ENCODE measurements at places on chromosomes 12 and 14. TPM values are rescaled to one million over a fixed set of nuclear protein-coding genes. Genes with fewer than 3 reads are reported as not detected.

The MYF6 gene
- total RNA-seq, result not detected

GRCh38 chr14:61188978-61189808 lies 91.9 kb downstream of the TMEM30B start:
- DNase-seq, result peak; percentile 53

The MMAB gene
- 41.1 TPM for total RNA-seq

The ZNF385A gene
- 3.3 TPM for total RNA-seq

DNA sequence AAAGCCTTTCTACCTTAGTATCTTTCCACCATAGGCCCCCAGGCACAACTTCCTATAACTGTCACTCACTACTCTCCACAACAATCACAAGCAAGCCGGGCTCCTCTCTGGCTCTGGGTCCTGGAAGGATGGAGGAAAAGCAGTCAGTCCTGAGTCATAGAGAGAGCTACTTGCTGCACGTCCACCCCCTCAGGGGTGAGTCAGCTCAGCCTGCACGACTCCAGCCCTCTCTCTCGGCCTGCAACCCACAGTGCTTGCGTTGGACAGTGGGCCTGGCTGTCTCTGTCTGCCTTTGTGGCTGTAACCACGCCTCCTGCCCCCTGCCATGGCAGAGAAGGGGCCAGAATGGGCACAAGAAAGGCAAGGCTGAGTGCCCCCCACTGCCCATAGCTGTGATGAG lies 154.1 kb upstream of the FKBP4 start:
- no peak for DNase-seq

- DNase-seq, result no peak
Measured at GRCh38 chr14:101412739-101413138, 148.6 kb upstream of the DIO3 start.

DNA sequence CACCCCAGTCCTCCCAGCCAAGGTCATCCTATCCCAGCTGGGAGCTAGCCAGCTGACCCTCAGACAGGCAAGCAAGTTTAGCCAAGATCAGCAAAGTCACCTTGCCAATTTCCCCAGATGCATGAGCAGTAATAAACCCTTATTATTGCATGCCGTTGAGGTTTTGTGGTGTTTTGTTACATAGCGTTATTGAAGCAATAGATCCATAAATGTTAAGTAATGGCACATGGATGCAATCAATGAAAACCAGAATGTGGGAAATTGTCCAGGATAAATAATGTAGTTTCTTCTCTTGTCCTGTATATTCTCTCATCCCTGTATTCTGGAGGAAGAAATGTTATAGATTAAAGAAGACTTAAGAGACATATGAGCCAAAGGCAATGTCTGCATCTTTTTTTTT lies 18.0 kb upstream of the TMEM260 start:
- DNase-seq, result no peak

- DNase-seq, result no peak
Measured at GRCh38 chr14:53151523-53152183, 1.5 kb downstream of the DDHD1 start.

The NR1H4 gene
- 61.6 TPM for total RNA-seq

DNA sequence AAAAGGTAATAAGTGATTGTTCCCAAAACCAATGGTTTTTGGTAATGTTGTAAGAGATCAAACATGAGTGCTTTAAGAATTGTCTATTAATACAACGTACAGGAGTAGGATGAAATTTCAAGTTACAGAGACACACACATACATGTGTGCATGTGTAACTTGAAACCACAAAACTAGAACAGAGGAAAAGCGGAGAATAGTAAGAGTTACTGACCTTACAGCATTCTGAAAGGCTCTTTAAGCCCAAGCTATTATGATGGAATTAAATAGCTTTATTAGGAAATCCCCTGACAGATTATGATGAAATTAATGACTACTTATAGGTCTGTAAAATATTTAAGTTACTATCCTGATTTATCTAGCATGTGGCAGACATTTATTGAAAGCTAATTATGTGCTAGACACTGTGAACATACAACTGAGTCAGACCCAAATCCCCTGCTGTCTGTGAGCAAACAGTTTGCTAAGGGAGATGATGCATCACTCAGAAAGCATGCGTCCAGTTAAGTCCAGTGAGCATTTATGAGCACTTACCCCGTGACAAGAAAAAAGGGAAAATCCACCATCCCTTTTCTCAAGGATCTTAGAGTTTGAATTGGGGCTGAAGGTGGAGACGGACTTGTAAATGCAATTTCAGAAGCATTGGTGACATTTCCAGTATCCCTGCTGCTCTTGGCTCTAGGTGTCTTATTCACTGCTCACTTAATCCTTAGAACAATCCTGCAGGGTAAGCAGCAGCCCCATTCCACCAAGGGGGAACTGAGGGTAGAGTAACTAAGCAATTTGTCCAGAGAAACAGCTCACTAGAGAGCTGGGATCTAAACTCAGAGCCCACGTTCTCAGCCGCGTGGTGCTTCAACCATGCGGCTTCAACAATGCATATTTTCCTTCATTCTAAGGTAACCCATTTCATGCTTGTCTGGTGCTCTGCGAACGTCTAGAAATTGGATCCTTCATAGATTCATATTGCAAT lies 117.4 kb downstream of the EML1 start:
- no peak for DNase-seq

- DNase-seq, result no peak
Measured at GRCh38 chr12:24649634-24650033, 299.3 kb downstream of the BCAT1 start.

- DNase-seq, result no peak
Measured at GRCh38 chr12:97886511-97887176, 424.0 kb downstream of the RMST start.

DNA sequence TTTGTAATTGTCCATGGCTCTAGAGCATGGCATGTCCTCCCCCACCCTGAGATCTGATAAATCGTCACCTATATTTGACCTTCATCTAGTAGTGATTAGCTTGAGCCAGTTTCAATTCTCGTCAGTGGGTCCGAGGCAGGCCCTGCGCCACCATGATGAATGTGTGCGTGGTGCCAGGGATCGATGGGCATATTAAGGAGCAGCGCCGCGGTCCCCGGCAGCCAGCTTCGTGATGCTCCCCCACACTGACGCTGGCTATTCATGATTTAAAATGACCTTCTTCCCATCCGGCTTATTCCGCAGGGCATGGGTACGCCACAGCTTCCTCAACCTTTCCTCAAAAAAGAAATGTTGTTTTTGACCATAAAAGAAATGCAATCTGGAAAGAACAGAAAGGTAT lies 68.0 kb downstream of the SLC25A47 start:
- DNase-seq, result no peak

GRCh38 chr12:91991399-91992187 lies 154.1 kb downstream of the BTG1 start:
- DNase-seq, result no peak

The KLRC3 gene
- total RNA-seq, result not detected

DNA sequence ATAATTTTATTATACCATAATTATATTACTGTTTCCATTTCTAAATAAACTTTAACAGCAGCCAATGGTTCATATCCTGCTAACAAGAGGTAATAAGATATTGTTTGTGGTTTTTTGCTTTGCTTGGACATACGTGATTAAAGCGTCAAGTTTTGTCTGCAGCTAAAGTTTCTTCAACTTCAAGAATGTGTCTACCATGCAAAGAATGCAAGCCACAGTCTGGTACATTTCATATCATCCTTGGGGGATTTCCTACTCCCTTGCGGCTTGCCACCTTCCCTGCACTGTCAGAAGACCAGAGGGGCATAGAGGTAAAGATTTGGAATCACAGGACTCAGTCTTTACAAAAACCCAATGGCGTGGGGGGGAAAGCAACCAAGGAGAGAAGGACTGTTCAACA lies 125.2 kb downstream of the MED13L start:
- DNase-seq, result no peak

The SIX6 gene
- total RNA-seq, result not detected

DNA sequence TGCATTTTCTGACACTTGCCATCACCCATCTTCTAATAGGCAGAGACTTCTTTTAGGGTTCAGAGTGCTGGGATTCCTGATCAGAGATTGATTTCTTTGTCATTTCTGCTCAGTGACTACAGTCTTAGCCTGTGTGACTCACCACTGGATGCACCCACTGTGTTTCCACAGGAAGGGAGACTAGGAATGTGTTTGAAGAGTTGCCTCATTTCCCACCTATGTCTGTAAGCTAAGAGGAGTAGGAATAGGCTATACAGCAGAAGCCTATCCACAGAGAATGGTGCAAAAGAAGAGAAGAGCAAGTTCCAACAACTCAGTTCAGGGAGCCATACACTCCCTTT lies 60.2 kb upstream of the ACTN1 start:
- no peak for DNase-seq

DNA sequence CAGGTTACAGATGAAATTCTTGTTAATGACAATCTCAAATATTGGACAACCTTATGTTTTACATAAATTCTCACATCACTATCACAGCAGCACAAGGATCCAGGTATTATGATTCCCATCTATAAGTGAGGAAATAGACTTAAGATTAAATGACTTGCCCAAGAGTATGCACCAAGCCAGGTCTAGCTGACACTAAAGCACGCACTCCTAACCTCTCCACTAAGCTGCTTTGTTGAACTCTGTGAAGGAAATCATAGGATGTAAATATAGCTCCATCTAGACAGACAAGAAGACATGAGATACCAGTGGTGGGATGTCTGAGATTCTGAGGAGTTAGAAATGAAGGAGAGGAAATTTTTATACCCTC lies 87.9 kb downstream of the PHLDA1 start:
- DNase-seq, result no peak

GRCh38 chr14:77985211-77985615 lies 185.0 kb upstream of the NRXN3 start:
- no peak for DNase-seq

The FIGNL2 gene
- total RNA-seq, result 0.68 TPM

GRCh38 chr14:58665773-58666500 lies 28.2 kb downstream of the DACT1 start:
- DNase-seq, result no peak

DNA sequence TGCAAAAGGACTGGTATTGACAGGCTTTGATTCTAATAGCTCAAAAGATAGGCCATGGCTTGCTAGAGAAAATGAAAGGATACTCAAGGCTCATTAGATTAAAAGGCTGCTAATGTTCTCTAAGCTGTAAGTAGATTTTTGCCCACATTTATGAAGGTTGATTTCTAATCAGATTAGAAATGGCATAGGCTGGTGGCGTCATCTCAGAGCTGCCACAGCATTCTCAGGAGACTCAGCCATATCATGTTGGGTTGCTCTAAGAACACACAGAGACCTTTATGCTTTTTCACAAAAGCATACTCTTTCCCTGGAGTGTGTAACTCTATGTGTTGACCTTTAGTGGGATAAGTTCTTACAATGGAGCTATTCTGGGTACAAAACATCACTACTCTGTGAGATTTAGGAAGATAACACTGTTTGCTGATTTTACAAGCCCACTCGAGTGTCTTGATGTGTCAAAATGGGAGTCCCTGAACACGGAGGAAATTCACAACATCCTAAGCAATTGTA lies 576.0 kb downstream of the NRXN3 start:
- no peak for DNase-seq

DNA sequence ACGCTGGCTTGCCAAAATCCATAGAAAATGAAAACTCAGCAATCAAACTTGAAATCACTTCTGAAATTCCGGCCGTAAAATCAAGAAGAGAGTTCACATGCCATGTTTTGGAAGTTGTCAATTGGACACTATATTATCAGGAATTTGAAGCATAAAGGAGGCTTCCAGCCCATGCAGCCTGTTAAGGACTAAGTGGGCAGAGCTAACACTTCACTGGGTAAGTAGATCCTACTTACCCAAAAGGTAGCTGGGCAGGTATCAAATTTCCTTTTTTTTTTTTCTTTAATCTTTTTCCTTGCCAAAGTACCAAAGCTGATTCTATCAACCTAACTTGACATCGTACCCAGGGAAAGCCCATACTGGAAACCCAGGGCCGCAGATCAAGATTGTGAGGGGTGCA lies 71.5 kb upstream of the ARHGAP5 start:
- DNase-seq, result no peak

- no peak for DNase-seq
Measured at GRCh38 chr14:87066221-87066817, 926.7 kb downstream of the GALC start.

GRCh38 chr14:104827177-104828055 lies 26.5 kb downstream of the ZBTB42 start:
- peak; percentile 55 for DNase-seq

- peak; percentile 67 for DNase-seq
Measured at GRCh38 chr14:91899213-91899612, 31.9 kb upstream of the TC2N start.

DNA sequence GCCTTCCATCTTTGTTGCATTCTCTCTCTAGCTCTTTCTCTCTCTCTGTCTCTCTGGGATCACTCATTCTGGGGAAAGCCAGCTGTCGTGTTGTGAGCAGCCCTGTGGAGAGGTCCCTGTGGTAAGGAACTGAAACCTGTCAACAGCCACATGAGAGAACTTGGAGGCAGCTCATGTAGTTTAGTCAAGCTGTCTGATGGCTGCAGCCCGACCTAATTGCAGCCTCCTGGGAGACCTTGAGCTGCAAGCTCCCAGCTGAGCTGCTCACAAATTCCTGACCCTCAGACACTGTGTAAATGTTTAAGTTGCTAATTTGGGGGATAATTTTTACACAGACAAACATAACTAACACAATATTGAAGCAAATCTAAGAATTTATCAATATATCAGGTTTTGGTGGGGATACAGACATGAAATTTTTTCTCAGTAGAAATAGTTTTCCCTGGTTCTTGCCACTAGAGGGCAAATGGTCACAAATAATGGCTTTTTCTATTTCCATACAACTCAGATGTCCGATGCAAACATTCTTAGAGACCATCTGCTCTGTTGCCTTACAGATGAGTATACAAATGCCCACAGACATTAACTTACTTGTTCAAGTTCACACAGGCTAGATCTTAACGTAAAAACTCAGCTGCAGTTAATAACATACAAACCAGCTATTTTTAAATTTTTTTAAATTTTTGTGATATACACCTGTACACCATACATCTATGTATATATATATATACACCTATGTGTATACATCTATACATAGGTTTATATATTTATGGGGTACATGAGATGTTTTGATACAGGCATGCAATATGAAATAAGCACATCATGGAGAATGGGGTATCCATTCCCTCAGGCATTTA lies 15.5 kb upstream of the KRR1 start:
- DNase-seq, result no peak

The OR4E2 gene
- not detected for total RNA-seq

The SAMD15 gene
- 0.08 TPM for total RNA-seq

The KRT74 gene
- total RNA-seq, result not detected

DNA sequence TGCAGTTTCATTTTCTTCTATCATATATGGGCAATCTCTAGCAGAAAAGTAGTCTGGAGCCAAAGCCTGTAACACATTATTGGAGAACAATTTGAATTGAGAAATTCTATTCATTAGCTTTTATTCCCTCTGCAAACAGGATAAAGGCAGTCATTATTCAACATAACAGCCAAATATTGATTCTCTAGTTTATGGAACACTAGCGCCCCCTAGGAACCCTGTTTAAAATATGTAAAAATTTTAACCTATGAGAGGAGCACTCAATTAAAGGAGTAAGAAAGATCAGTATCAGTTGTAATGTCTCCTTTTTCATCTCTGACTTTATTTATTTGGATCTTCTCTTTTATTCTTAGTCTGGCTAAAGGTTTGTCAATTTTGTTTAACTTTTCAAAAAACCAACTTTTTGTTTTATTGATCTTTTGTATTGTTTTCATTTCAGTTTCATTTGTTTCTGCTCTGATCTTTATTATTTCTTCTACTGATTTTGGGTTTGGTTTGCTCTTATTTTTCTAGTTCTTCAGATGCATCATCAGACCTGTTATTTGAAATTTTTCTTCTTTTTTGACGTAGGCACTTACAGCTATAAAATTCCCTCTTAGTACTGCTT lies 4.8 kb upstream of the LMNTD1 start:
- no peak for DNase-seq

The ACVRL1 gene
- 7.1 TPM for total RNA-seq

The MYBPC1 gene
- not detected for total RNA-seq

The ATP5F1B gene
- 344 TPM for total RNA-seq

The PTGDR gene
- total RNA-seq, result 0.15 TPM

GRCh38 chr12:57993030-57993429 lies 51.7 kb downstream of the ATP23 start:
- no peak for DNase-seq
